Stomach (tissue), 19 donors: ENCODE measurements at places on chromosomes 12 and 14. TPM values are rescaled to one million over a fixed set of nuclear protein-coding genes. Genes with fewer than 3 reads are reported as not detected.

DIO3 gene
- polyA plus RNA-seq = 3.4 TPM

ALX1 gene
- polyA plus RNA-seq = not detected

TMEM119 gene
- 17.1 TPM for polyA plus RNA-seq

GDF3 gene
- not detected for polyA plus RNA-seq

PPFIA2 gene
- polyA plus RNA-seq = 0.15 TPM

CMTM5 gene
- polyA plus RNA-seq = 0.61 TPM

MYF5 gene
- not detected for polyA plus RNA-seq

OAS2 gene
- 8.5 TPM for polyA plus RNA-seq

M6PR gene
- 20.9 TPM for polyA plus RNA-seq

SLIRP gene
- polyA plus RNA-seq = 391 TPM

PPP1CC gene
- polyA plus RNA-seq = 129 TPM

ACVRL1 gene
- 20.8 TPM for polyA plus RNA-seq

CDH24 gene
- 4.0 TPM for polyA plus RNA-seq

HOXC13 gene
- polyA plus RNA-seq = not detected

TTC8 gene
- polyA plus RNA-seq = 8.4 TPM

CLEC9A gene
- not detected for polyA plus RNA-seq

STAB2 gene
- polyA plus RNA-seq = not detected
